ENCODE measurements at places on chromosomes 7 and 10.

DNA sequence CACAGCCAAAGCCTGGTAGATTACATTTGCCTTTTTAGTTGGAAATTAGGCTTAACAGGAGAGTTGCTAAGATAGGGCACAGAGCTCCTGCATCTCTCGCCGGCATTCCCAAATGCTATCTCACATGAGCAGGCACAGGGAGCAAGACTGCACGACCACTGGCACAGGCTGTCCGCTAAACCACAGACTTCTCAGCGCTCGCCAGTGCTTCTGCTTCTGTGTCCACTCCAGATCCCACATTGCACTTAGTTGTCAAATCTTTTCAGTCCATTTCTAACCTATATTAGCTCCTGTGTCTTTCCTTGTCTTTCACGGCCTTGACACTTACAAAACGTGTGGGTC lies 138.9 kb downstream of the EGFR start:
- DNase-seq, result no peak

DNA sequence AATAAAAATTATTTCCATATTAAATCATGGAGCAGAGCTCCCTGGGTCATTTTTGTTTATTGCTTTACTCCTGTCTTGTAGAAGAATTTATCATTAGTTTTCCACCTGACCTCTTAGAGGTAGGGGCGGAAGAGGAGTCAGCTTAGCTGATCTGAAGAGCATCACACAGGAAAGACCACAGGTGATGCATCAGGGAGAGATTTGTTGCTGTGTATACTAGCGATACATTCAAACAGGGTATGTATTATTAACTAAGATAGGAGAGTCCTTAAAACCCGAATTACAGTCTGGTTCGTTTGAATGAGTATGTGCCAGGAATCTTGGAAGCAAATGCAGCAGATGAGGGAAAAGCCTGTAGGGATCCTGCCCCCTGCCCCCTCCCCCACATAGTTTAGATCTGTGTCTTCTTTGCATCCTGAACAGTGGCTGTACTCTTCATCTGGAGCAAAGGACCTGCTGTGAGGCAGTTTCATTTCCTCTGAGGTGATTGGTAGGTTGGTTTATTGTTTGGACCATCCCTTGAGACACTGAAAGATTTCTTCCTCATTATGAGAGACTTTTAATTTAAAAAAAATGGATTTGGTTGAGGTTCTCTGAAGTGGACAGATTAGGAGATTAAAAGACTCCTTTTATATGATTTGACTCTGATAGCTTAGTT lies 177.0 kb downstream of the SND1 start:
- no peak for DNase-seq

- DNase-seq, result no peak
Measured at GRCh38 chr10:71590781-71591350, 128.7 kb downstream of the C10orf105 start.

DNA sequence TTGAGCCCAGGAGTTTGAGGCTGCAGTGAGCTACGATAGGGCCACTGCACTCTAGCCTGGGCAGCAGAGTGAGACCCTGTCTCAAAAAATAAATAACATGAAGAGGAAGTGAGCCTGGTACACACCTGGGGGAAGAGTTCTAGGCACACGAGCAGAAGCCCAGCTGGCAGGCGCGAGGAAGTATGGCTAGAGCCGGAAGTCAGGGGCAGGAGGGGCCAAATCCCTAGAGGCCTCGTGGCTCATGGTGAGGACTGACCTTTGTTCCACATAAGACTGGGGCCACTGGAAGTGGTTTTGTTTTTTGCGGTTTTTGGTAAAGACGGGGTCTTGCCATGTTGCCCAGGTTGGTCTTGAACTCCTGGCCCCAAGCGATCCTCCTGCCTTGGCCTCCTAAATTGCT lies 117.6 kb downstream of the HIP1 start:
- DNase-seq, result no peak

GRCh38 chr10:111222961-111223360 lies 146.1 kb downstream of the ADRA2A start:
- DNase-seq, result no peak

DNA sequence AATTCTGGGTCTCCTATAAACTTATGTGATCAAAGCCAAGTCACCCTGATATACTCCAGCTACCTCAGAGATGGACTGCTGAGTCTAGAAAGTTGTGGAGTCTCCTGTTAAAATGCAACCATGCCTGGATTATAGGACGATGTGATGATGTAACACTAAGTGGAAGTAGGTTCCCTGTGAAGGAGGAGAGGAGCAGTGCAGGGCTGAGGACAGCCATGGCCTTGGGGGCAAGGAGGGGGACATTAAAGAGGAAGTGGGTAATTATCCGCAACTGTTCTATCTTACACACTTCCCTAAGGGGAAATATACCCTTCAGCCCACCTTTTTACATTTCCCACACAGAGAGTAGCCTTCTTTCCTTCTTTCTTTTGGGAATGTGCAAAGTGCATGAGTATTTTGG lies 63.8 kb downstream of the MTPN start:
- DNase-seq, result no peak
